Naive B cell (primary cell): ENCODE measurements at places on chromosomes 16 and 17.

DNA sequence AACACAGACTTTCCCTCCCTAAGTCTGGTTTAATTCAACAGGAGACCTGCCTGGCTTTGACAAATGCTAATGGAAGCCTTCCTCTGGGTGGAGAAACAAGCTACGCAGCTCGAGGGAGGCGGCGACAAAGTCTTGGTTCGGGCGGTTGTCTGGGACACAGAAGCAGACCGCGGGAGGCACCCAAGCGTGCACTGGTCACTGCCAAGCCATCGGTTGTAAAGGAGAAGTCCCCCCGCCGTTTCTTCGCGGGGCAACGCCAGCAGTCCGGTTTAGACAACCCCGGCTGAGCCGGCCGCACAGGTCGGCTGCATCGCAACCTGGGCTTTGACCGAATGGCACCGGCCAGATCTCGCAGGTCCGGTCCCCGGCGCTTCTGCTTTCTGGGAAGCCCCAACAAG is 586 bp downstream of the GLYR1 start:
- peak; percentile 27 for DNase-seq

DNA sequence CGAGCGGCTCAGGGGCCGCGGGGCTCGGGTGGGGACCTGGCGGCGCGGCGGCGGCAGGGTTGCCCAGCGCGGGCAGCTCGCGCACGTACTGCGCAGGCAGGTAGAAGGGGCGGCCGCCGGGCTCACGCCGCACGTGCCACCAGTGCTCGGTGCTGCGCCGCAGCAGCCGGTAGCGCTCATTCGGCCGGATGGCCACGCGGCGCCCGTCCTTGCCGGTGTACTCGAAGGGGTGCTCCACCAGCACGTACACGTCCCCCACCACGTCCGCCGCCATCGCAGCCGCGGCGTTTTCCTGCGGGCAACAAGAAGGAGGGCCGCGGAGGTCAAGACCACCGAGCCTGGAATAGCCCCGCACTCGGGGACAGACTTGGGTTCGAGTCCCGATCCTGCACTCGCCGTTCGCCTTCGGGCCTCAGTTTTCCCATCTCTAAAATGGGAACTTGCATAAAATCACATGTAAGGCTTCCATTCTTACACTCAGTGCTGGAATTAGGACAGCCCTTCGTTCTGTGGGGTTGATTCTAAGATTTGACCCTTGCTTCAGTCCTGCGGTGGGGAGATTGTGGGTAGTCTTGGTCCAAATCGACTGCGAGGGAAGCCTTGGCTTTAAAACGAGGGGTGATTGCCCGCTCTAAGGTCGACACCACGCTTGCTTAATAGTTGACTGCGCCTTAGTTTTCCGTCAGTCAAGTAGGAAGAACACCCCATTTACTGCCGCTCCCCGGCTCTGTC is 2.5 kb downstream of the ARHGAP27 start:
- DNase-seq: no peak

GRCh38 chr17:18315562-18315922 is 449 bp downstream of the SMCR8 start:
- no peak for DNase-seq

- DNase-seq: no peak
These were observed 3.9 kb downstream of the HNF1B start for GRCh38 chr17:37740915-37741314.

DNA sequence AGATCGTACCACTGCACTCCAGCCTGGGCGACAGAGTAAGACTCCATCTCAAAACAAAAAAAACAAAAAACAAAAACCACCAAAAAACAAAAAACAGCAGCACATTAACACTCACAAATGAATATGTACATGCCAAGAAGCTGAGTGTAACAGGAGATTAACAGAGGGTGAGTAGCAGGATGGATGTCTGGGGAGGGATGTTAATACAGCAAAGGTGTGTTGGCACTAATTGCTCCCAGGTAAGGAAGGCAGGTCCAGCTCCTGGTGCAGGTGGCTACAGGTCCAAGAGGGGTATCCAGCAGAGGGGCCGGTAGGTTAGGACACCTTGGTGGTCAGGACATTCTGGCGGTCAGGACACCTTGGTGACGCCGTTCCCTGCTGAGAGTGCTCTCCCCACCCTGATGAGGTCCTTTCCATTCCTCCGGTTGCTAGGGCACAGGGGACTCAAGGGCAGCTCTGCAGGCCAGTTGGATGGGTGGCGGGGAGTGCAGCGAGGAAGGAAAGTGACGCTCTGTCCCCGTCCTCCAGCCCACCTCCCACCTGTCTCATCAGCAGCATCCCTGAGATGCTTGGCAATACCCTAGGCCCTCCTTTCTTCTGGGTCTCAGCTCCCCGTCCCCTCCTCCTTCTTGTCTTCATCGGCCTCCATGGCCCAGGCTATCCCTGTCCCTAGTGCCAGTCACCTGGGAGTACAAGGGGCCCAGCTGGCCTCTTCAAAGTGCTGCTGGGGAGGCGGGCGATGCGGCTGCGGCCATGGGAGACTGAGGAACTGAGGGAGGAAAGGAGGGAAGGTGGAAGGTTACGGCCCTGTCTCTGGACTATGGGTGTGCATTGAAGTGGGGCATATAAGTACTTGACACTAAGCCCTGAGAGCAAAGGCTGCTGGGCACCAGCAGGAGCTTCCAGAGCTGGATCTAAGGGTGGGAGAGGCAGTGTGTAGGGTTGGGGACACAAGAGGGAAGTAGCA is 10.7 kb upstream of the GFAP start:
- DNase-seq: no peak

- no peak for DNase-seq
These were observed 239.3 kb upstream of the EEF2KMT start for GRCh38 chr16:5336941-5337340.

- DNase-seq: peak; percentile 20
These were observed 913 bp downstream of the CDIP1 start for GRCh38 chr16:4537376-4538343.

- DNase-seq: no peak
These were observed 59.3 kb upstream of the KSR1 start for GRCh38 chr17:27396941-27397340.

GRCh38 chr17:68101075-68101986 is 65.8 kb downstream of the KPNA2 start:
- DNase-seq: peak; percentile 72

GRCh38 chr16:8146256-8147012 is 443.9 kb downstream of the TMEM114 start:
- DNase-seq: no peak

- no peak for DNase-seq
These were observed 83.2 kb downstream of the WSCD1 start for GRCh38 chr17:6153375-6153774.

DNA sequence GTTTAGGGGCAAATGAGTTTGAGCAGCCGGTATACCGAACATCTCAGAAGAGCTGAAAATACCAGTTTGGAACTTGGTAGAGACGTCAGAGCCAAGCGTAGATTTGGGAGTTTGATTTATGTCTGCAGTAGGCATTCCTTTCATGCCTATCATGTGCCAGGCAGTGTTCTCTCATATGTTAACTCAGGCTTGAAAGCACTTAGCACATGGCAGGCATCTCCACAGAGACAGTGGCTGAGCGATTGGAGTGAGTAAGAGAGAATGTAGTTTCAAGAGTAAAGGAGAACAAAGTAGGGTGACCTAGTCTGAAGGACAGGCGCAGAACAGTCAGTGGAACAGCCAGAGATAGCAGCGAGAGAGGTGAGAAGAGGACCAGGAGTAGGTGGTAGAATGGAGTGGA is 207.0 kb downstream of the FTO start:
- DNase-seq: no peak

DNA sequence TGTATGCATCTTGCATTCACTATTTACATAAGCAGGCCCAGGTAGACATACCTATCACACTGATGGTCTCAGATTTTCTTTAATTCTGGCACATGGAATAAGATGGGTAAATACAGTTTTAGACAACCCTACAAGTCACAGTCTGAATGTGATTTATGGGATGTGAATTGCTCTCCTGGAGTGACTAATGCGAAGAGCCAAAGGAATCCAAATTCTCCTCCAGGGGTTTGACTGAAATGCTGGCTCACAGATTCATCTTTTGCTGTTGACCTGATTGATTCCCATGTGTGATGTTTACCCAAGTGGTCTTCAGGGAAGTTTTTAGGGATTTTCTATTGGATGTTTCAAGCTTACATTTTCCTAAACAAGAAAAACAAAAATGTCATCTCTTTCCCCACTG is 277.9 kb upstream of the MON1B start:
- DNase-seq: no peak

GRCh38 chr16:80852261-80852872 is 48.0 kb upstream of the CDYL2 start:
- DNase-seq: no peak

GRCh38 chr16:86984991-86985647 is 332.1 kb downstream of the C16orf95 start:
- DNase-seq: no peak

GRCh38 chr17:12415031-12415430 is 250.7 kb upstream of the MYOCD start:
- no peak for DNase-seq

- DNase-seq: no peak
These were observed 60.5 kb downstream of the CREBBP start for GRCh38 chr16:3819746-3820724.

DNA sequence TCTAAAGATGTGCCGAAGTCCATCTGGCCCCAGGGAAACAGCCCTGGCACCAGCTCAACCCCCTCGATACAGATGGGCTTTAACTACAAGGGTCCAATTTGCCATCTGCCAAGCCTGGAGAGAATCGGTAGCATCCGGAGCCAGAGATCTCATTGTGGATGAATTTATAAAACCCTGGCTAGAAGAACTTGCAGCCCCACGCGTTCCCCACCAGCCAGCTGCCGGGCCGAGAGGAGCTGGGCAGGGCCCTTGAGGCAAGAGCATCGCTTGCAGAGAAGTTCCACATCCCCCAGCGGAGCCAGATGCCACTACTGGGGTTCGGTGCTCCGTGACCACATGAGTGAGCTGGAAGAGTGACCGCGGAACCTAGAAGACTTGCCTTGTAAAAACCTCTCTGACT is 65.3 kb upstream of the NOL11 start:
- no peak for DNase-seq

DNA sequence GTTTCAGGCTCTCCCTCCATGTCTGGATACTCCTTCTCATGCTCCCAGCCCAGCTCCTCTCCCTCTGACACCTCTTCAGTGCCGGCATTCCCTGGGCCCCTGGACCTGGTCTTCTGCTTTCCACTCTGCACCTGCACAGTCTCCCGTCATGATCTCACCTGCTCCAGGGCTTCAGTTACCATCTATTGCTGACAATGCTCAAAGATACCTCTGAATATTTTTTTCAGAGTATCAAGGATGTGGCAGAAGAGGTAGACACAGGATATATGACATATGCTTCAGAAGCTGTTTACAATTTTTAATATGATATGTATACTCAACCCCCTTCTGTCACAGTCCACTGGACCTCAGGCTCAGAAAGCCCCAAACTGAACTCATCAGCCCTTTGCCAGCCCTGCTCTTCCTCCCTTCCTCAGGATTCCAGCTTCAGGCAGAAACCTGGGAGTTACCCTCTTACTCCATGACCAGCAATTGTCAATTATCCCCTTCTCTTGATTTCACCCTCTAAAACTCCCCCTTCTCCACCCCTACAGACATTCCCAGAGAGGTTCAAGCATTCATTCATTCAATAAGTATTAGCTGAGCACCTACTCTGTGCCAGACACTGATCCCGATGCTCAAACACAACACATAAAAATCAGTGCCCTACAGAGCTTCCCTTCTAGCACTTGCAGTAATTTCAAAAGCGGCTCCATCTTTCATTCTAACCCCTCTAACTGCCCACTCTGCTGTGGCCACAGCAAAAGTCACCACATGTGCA is 7.8 kb upstream of the MLLT6 start:
- no peak for DNase-seq

- DNase-seq: no peak
These were observed 14.4 kb upstream of the FAAP100 start for GRCh38 chr17:81566461-81567126.

DNA sequence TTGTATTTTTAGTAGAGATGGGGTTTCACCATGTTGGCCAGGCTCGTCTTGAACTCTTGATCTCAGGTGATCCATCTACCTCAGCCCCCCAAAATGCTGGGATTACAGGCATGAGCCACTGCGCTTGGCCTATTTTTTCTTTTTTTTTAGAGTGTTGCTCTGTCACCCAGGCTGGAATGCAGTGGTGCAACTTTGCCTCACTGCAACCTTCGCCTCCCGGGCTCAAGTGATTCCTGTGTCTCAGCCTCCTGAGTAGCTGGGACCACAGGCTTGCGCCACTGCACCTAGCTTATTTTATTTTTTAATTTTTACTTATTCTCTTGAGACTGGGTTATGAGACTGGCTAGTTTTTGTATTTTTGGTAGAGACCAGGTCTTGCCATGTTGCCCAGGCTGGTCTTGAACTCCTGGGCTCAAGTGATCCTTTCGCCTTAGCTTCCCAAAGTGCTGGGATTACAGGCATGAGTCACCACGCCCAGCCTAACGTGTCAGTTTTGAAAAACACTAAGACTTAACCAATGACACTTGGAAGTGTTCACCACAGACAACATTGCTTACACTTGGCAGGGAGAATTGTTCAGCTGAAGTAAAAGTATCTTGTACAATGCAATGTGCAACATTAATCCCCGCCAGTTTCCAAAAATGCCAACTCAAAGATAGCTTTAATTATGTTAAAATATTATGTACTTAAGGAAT is 26.9 kb downstream of the ATAD5 start:
- DNase-seq: no peak

GRCh38 chr16:56038564-56039098 is 152.7 kb upstream of the GNAO1 start:
- no peak for DNase-seq

DNA sequence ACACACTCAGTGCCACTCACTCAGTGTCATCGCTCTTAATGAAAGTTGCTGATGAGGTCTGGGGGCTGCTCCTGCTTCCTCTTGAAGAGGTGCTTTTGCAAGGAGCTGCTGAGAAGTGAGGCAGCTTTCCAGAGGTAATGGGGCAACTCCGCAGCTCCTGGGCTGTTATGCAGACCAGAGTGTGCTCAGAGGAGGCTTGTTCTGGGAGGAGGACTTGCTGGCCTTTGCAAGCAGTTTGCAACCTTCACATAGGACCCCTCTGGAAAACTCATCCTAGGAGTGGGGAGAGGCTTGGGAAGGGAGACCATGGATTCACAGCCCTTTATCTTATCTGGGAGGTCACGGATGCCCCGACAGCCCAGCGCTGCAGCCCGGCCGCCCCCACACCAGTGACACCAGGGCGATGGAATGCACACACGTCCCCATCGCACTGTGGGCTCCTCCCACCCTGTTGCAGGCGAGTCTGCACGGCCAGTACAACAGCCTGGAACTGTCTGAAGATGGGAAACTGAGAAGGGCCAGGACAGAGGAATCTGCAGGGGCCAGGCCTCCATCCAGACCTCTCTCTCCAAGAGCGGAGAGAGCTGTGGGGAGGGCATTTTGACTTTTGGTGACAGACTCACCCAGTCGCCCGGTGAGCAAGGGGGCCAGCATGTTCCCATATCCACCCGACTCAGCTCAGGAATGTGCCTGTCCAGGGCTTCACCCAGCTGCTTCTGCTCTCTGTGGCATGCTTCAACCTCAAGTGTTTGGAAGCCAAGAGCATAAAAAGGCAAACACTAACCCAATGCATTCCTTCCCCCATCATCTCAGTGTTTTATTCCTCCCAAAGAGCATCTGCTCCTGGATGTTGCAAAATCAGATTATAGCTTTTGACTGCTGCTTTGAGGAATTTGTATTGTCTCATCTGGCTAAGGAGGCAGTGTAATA is 78.6 kb upstream of the ZNF469 start:
- DNase-seq: no peak

- DNase-seq: no peak
These were observed 357.9 kb upstream of the HSBP1 start for GRCh38 chr16:83449861-83450260.

GRCh38 chr16:71971571-71971970 is 28.6 kb downstream of the PKD1L3 start:
- DNase-seq: no peak
